NCI-H510A treated with DMSO at 0.1 percent for 48 hours (cell line): ENCODE measurements at places on chromosomes 11 and 22.

DNA sequence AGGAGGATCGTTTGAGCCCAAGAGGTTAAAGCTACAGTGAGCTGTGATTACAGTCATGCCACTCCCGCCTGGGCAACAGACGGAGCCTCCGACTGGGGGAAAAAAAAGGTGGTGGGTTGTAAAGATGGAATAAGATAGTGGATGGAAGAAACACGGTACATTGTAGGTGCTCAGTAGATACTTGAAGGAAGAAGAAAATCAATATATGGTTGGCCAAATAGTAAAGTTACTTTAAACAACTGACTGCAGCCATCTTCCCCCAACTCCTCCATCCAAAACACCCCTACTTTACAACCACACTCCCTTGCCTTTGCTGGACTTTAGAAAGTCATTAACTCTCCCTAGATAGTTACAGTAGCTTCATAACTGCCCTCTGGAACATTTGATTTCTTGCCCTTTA is 2.5 kb upstream of the NUP98 start:
- DNase-seq: no peak

DNA sequence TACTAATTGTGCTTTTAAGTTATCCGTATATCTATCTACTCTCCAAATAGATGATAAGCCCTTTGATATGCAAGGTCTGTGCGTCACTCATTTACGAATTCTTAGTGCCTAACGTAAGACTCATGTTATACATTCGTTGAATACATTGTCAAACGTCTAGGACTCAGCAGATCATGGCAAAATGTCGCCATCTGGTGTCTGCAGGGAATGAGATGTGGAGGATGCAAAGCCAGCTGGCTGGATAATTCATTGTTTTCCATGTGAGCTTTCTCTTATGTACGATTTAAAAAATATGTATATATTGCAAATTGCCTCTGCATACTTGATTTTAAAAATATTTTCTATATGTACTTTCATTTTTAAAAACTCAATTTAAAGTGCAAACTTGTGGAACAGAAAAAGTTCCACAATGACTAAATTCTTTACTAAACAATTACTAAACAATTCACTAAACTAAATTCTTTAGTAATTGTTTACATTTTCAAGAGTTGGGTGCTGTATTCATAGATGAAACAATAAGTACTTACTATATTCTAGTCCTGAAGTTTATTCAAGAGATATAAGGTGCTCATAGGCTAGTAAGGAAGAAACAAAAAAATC is 33.8 kb downstream of the ZNF202 start:
- DNase-seq: peak; percentile 45

DNA sequence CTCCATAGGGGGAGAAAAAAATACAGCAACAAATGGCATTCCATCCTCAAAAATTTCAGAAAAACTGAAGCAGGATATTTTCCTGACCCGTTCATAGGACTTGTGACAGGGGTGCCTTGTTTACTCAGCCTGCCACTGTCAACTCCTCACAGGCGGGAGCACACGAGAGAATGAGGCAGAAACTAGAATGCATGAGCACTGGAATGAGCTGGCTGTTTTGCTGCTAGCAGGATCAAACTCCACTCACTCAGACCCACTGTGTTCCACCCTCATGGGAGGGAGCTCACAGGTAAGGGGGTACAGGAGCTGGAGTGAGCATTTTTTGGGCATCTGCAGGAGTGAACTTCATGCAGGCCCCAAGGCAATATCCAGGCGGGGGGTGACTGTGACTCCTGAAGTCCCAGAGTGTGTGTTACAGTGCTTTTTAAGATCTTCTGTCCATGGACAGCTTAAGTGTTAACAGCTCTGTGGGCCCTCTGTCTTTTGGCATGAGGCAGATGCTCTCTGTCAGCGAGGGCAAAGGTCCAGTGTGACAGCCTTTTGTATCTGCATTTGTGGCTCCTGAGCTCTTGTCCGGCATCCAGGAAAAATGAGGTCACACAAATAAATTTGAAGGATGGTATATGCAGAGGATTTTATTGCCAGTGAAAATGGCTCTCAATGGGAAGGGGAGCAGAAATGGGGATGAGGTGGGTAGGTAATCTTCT is 905.7 kb upstream of the TENM4 start:
- no peak for DNase-seq

- DNase-seq: no peak
These were observed 76.0 kb upstream of the WNT7B start for GRCh38 chr22:46052801-46053562.

DNA sequence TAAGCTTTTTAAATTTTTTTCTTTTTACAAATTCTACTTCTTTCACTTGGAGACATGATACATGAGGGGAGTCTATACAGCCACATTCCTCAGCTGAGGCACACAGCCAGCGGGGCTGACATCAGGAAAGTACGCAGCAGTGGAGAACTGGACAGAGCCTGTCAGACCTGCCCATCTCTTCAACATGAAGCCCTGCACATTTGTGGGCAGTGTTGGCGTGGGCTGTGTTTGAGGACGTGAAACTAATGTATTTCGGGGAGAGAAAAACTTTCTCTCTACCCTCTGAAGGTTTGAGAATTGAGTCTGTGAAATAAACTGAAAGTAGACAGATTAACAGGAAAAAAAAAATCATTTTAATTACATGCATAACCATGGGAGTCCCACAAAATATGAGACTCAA is 84.8 kb upstream of the HTATIP2 start:
- DNase-seq: no peak

DNA sequence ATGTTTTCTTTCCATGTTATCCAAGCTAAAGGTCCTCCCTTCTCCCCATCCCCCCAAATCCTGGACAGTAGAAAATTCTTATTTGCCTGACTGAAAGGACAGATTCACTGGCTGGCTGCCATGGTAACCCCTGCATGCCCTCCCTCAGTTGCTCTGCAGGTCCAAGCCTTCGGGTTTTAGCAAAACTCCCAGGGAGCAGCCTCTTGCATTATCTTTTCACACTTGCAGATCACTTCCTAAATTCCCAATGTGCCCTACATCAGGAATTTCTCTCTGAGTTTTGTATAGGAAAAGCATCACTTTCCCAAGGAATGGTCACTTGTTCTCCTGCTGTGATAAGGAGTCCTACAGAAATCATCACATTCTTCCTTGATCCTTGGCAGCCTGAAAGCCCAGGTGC is 75.0 kb upstream of the TENM4 start:
- no peak for DNase-seq

- DNase-seq: no peak
These were observed 83.6 kb downstream of the ENTHD1 start for GRCh38 chr22:39809772-39810557.

- no peak for DNase-seq
These were observed 16.1 kb downstream of the ACO2 start for GRCh38 chr22:41485033-41485432.

- DNase-seq: no peak
These were observed 6.2 kb downstream of the NAA40 start for GRCh38 chr11:63944987-63945386.

DNA sequence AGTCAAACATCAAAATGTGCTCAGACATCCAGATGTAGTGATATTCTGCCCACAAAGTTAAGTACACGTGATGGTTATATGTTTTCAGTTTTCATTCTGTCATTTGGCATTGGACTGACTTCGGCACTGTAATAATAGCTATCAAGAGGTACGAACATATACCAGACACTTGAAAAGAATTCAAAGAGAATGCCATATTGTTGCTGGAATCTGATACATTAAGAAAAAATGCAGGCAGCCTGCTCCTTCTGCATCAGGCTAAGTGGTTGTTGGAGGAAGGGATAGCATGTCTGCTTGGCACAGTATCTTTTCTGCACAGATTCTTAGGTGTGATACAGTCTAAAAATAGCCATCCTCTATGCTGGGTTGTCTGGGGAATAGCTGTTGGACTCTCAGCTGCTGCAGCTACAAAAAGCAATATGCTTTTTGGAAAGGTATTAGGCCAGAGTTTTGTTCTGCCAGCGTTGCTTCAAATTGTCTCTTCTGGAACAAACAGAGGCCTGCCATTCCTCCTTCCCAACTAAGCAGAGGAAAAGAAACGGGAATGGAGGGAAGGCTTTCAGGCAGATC is 892.6 kb downstream of the TBC1D22A start:
- no peak for DNase-seq

DNA sequence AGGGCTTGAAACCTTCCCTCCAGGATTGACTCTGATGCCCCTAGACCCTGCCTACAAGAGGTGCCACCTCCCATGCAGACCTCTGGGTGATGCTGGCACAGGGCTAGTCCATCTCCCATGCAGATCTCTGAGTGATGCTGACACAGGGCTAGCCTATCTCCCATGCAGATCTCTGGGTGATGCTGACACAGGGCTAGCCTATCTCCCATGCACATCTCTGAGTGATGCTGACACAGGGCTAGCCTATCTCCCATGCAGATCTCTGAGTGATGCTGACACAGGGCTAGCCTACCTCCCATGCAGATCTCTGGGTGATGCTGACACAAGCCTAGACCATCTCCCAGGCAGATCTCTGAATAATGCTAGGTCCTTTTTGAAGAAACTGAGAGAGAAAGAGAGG is 321.7 kb downstream of the NTM start:
- no peak for DNase-seq

DNA sequence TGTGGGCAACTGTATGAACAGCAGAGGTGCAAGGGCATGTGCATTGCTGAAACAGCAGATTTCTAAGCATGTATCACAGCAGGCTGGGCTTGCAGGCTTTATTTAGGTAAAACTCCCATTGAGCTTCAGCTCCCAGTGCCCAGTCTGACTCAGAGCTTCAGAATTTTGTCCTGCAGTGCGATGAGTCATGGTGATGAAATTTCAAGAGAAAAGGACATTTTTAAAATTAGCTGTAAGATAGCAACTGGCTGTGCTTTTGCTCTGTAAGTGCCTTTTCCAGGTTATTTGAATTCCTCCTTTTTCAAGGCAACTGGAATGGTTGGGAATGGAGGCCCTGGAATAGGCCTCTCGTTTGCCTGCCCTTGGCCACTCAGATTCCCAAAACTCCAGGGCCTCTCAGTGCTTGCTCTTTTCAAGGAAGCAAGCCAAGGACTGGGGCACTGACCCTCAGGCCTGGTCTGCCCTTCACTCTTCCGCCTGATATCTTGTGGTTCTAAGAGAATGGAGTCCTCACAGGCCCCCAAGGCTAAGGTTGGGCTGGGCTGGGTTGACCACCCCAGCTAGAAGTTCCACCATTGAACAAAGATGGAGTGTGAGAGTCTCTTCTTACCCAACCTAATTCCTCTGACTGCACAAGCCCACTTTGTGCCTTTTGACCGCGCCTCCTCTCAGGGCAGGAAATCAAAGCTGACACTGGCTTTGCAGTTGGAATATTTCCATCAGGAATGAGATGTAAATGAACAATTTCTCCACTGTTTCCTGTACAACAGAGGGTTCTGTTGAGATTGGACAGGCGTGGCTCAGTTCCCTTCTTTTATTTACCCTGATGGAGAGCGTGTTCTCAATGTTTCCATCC is 59.5 kb upstream of the PRSS23 start:
- no peak for DNase-seq

- DNase-seq: no peak
These were observed 385.5 kb upstream of the ANO5 start for GRCh38 chr11:21807350-21807749.

- DNase-seq: no peak
These were observed 157.9 kb downstream of the FEZ1 start for GRCh38 chr11:125337836-125338834.

GRCh38 chr11:11178671-11179638 is 174.1 kb downstream of the CSNK2A3 start:
- DNase-seq: no peak

- DNase-seq: no peak
These were observed 315.7 kb upstream of the C11orf87 start for GRCh38 chr11:109106151-109106906.

GRCh38 chr22:45284705-45285262 is at the start of gene UPK3A:
UPK3A (plus strand) TSS chr22:45284949; CDS start chr22:45285014, 65 bp downstream.
- peak; percentile 47 for DNase-seq

GRCh38 chr11:78560826-78561484 is 13.7 kb downstream of the NARS2 start:
- DNase-seq: no peak

GRCh38 chr11:7595016-7595866 is 78.1 kb downstream of the CYB5R2 start:
- DNase-seq: peak; percentile 37

DNA sequence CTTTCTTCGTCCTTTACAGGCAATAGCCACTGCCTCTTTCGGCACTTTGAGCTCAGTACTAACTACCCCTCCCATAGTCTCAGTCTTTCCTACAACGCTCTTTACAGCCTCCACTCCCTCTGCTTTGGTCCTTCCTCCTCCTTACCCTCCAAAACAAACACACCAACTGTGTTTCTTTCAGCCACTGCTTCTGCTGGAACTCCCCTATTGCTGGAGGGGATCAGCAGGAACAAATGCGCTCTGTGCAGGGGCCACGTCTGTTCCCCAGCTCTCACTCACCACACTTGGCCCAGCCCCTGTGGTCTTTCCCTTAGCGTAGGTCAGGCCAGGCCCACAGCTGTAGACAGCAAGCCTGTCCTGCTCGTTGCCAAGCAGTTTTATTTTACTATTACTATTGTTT is 42.3 kb downstream of the PC start:
- DNase-seq: no peak

GRCh38 chr11:103619938-103620337 is 416.5 kb upstream of the DDI1 start:
- DNase-seq: peak; percentile 18

DNA sequence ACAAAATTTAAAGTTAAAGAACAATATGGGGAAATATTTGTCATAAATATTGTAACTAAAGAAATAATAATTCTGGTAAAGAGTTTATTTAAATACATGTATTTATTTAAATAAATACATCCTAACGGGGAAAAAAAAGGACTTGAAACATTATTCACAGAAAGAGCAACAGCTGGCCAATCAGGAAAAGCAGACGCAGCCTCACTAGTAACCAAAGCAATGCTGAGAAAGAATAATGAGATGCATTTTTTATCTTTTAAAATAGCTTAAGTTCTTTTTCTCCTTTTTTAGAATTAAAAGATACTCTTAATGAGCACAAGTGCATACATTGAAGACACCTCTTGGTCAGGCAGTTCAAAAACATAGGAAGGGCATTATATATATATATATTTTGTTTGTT is 2.6 kb upstream of the LTO1 start:
- DNase-seq: no peak

- no peak for DNase-seq
These were observed 9.6 kb downstream of the SULT4A1 start for GRCh38 chr22:43852573-43853327.

DNA sequence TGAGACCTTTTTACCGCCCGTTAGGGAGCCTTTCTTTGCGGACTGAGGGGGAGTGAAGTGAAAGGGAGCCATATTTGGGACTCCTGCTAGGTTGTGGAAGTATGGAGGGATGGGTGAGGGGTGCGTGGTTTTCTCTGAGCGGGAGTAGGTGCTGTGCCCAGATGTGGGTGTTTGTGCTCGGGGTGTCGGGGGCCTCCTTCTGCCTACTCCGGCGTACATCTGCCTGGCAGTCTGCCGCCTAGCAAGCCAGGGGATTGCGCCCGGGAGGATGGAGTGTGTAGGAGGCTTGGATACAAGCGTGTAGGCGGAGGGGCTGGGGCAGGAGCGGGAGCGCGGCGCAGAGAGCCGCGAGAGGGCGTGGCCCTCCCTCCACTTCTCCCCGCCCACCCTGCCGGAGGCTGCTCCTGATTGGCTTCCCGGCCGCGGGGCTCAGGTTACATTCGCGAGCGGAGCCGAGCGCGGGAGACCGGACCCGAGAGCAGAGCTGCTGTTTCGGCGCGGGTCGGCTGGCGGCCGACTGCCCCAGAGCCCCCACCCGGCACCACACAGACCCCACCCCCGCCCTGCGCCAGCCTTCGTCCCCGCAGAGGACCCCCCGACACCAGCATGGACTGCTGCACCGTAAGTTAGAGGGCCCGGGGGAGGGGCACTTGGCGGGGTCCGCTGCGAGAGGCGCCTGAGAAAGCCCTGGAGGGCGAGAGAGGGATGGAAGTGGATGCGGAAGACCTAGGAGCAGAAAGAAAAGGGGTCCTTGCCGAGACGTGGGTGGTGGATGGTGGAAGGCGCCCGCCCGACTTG is at the start of gene NRGN:
TSS of gene NRGN (plus strand) at position 464 of the 798 bp plus-strand sequence. CDS start at position 607, 143 bp downstream.
- DNase-seq: peak; percentile 76
